Liver (tissue), 10 donors: ENCODE measurements at places on chromosomes 7 and 10.

DNA sequence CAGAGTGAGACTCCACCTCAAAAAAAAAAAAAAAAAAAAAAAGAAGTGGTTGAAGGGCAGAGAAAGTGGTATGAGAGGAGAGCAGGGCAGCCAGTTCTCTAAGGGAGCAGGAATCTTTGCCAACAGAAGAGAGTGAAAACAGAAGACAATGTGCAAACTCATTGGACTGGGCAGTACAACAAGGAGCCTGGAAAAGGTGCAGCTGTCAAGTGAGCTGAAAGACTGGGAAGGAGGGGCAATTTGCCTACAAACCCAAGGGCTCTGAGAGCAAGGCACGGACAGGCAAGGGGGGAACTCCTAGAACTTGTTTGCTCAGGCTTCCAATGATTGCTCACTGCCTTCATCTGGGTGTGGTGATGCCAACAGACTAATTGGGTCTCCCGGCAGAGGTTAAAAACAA is 9.5 kb downstream of the ACTR1A start:
- no peak for DNase-seq

GRCh38 chr10:16559236-16559773 is 37.6 kb upstream of the C1QL3 start:
- no peak for DNase-seq

DNA sequence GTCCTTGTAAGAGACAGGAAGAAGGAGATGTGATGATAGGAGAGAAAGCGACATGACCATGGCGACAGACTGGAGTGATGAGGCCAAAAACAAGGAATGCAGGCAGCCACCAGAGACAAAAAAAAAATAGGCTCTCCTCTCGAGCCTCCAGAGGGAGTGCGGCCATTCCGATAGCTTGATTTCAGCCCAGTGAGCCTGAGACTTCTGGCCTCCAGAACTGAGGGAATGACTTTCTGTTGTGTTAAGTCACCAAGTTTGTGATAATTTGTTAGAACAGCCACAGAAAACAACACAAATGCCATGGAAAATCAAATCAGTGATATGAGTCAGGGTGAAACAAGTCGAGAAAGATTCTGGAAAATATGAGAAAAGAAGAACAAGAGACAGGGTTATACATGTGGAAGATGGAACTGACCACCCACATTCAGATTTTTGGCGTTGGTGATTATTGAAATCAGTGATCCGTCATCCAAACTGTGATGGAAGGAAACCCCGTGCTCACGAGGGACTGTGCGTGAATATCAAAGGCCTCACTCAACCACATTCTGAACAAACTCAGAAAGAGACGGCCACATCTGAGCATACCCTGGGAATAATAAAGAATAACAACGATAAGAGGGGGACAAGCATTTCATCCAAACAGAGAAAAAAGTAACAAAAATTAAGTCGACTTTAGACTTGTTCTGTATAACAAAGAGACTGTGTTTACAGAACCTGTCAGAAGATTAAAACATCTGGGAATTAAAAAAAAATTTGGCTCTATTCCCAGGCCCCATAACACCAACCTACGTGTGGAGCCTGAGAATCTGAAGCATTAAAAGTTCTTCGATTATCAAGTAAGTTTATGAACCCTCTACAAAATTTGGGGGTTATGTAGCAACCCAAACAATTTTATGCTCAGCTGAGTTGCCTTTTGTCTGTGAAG is 72.1 kb downstream of the EEPD1 start:
- no peak for DNase-seq

- no peak for DNase-seq
These were observed 203.4 kb downstream of the PHTF2 start for GRCh38 chr7:78002021-78002420.

- DNase-seq, result no peak
These were observed 38.6 kb downstream of the ELFN1 start for GRCh38 chr7:1708596-1709251.

GRCh38 chr7:151012911-151013347 is 11.4 kb downstream of the ATG9B start:
- DNase-seq, result no peak

DNA sequence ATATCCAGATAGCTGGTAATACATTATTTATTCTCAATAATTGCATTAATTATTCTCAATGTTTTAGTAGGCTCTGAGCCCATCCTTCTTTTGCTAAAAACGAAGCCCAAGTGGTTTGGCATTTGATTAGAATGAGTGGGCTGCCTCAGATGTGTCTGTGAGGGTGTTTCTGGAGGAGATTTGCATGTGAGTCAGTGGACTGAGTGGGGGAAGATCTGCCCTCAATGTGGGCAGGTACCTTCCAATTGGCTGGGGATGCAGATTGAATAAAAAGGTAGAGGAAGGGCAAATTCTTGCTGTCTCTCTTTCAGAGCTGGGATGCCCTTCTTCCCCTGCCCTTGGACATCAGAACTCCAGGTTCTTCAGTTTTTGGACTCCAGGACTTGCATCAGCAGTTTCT is 290.6 kb upstream of the SMIM30 start:
- no peak for DNase-seq

DNA sequence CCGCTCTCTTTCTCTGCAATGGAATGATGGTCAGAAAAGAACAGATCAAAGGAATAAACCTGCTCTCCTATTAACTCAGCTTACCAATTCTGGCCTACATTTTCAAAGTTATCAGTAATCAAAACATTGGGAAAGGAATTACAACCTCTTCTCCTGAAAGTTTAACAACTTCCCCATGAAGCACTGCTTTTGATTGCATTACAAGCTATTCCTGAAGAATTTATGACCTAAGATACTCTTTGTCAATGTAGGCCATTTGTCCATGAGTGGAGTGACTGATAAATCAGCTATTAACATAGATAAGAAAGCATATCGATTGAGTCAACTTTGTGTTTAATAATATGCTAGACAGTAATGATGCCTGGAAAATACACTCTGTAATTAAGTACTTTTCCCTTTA is 271.7 kb upstream of the C7orf33 start:
- DNase-seq, result no peak

DNA sequence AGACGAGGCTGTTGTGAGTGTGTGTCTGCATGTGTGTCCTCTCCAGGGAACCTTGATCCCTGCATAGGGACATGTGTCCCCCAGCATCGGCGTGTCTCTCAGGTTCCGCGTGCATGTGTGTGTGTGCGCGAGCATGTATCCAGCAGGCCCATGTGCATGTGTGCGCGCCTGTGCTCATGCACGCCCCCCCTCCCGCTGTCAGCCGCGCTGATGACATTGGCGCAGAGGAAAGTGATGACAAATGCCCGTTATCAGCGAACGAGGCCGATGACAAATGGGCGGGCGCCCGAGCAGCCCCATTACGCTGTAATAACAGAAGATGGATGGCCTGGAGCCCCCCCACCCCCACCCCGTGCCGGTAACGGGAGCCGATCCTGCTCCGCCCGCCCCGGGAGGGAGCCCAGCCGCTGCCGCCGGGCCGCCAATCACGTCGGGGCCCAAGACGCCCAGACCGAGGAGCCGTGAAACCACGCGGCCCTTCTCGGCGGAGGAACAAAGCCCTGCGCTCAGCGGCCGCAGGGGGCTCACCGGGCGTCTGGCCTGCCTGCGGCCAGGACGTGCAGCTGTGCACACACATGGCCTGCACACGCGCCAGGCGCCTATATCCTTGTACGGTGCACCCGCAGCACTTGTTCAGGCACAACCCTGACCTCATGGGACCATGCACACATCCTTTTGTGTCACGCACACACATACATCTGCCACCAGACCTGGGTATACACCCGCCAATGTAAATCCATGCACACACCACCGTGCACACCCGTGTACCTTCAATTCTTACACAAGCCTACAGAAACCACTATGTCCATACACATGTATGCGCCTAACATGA is 21.5 kb downstream of the POLL start:
- DNase-seq, result no peak

GRCh38 chr10:62341419-62341818 is 32.8 kb upstream of the ZNF365 start:
- no peak for DNase-seq

DNA sequence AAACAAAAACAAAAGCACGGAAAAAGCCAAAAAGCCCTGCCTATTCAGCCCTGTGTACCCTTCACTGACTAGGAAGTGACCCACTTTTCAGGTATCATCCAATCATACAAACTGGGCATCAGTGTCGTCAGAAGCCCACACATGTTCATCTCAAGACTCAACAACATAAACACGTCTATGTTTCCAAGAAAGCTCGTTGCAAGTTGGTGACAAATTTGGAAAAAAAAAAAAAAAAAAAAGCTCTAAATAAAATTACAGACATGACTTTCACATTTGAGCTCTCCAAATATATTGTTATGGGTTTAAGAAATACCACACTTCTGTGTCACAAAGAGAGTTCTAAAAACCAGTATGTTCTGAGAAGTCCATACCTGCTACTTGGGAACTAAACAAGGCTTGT is 204.7 kb upstream of the KLF14 start:
- no peak for DNase-seq

GRCh38 chr10:74255214-74255613 is 104.2 kb downstream of the ADK start:
- no peak for DNase-seq

- no peak for DNase-seq
These were observed 91.9 kb upstream of the PRKCQ start for GRCh38 chr10:6671976-6672375.

- no peak for DNase-seq
These were observed 44.6 kb downstream of the COL28A1 start for GRCh38 chr7:7491044-7491443.

- DNase-seq, result no peak
These were observed 16.7 kb downstream of the GPRIN2 start for GRCh38 chr10:46539596-46540411.

- DNase-seq, result no peak
These were observed 223.9 kb upstream of the GLI3 start for GRCh38 chr7:42460933-42461332.

DNA sequence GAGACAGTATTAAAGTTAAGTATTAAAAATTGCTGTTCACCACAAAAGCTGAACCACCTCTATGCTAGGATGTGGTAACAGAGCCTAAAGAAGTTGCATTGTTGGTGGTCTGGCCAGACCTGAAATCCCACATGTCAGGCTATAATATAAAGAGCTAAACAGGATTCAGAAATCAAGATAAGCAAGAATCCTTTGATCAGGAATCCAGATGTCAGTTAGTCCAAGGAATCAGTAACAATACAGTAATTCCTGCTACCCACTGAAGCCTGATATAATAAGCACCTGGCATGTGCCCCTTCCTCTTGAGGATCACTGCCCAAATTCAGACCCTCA is 48.9 kb downstream of the ZNF277 start:
- DNase-seq, result no peak

DNA sequence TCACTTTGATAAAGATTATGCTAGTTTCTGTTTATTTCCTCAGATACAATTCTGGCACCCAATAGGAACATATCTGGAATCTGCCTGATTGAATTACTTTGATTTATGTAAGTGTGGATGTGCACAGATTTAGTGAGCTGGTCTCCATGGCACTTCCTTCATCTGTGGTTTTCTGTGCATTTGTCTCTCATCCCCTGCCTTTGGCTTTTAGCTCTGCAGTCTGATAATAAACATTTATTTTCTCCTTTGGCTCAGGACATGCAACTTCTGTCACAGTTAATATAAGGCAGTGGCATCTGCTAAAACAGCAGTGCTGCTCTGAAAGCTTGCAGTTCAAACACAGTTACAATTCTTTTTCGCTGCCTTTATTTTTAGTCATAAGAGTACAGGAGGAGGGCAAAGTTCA is 273.7 kb upstream of the CHRM2 start:
- no peak for DNase-seq

- no peak for DNase-seq
These were observed 167.2 kb downstream of the RAMP3 start for GRCh38 chr7:45324683-45325237.
